ENCODE measurements at places on chromosomes 5 and 9. TPM values are rescaled to one million over a fixed set of nuclear protein-coding genes. Genes with fewer than 3 reads are reported as not detected.

Gene EDIL3
- 4.6 TPM for total RNA-seq

- no peak for DNase-seq
These were observed 97.2 kb upstream of the LMX1B start for GRCh38 chr9:126516561-126516935.

DNA sequence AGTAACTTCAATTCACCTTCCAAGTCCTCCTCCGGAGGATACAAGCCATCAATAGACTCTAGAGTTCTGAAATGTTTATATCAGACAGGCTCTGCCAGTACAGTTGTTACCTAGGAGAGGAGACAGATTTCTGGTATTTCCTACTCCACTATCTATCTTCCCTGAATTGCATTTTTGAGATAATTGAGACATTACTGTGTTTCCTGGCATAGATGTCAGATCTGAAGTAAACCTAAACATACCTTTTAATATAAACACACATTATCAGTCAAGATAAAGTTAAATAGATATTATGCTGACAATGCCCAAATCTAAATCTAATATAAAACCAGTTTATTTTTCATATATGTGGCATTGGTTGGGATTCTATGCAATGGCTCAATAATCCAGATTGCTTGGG lies 8.2 kb upstream of the TYRP1 start:
- DNase-seq = no peak

Gene ZNF366
- total RNA-seq = 2.6 TPM

GRCh38 chr5:62206150-62206829 lies 99.7 kb upstream of the KIF2A start:
- no peak for DNase-seq
